Vagina (tissue), 2 donors: ENCODE measurements at places on chromosomes 3 and 15. TPM values are rescaled to one million over a fixed set of nuclear protein-coding genes. Genes with fewer than 3 reads are reported as not detected.

- H3K4me1 ChIP-seq: peaks cover 29% of the 10 kb centered on the region
- H3K4me3 ChIP-seq: no peak overlapping the region
- H3K27ac ChIP-seq: no peak overlapping the region
- no peaks in the 10 kb centered on the region for H3K36me3 ChIP-seq
These were observed 319.2 kb downstream of the SLC9A9 start for GRCh38 chr3:143529018-143529478.

The TBC1D23 gene
- total RNA-seq: 56.5 TPM

GRCh38 chr15:80494351-80494751 lies 90.2 kb downstream of the ARNT2 start:
- peaks cover 12% of the 10 kb centered on the region for H3K4me1 ChIP-seq
- H3K27me3 ChIP-seq: no peaks in the 10 kb centered on the region
- H3K27ac ChIP-seq: no peak overlapping the region
- no peak overlapping the region for H3K4me3 ChIP-seq
- H3K36me3 ChIP-seq: no peaks in the 10 kb centered on the region

DNA sequence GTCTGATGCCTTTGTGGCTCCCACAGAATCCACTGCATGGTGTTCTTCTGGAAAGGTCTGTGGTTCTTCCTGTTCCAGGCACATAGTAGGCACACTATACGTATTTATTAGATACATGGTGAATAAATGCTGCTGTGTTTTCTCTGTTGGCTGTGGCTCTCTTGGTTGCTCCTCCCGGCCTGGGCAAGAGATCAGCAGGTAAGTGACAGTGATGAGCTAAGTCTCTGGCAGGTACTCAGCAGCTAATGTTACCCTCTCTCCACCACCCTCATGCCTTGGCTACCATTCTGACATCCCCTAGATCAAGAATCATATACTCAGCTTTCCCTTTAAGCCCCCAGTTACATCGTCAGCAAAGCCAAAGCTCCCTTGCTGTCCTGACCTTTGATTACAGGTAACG lies 8.4 kb downstream of the SV2B start:
- no peak overlapping the region for H3K27ac ChIP-seq
- no peaks in the 10 kb centered on the region for H3K27me3 ChIP-seq
- no peaks in the 10 kb centered on the region for H3K4me1 ChIP-seq
- no peaks in the 10 kb centered on the region for H3K36me3 ChIP-seq
- no peak for DNase-seq
- H3K4me3 ChIP-seq: no peak overlapping the region

DNA sequence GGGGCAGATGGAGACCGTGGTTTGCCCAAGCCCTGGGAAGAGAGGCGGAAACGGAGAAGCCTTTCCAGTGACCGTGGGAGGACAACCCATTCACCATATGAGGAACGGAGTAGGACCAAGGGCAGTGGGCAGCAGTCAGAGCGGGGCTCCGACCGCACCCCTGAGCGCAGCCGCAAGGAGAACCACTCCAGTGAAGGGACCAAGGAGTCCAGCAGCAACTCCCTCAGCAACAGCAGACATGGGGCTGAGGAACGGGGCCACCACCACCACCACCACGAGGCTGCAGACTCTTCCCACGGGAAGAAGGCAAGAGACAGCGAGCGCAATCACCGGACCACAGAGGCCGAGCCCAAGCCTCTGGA lies 2.0 kb downstream of the RBM15B start:
- peaks cover 55% of the 10 kb centered on the region for H3K36me3 ChIP-seq
- no peak overlapping the region for H3K4me3 ChIP-seq
- no peak overlapping the region for H3K27ac ChIP-seq
- DNase-seq: no peak
- no peaks in the 10 kb centered on the region for H3K27me3 ChIP-seq
